Fibroblast of gingiva (primary cell): ENCODE measurements at places on chromosomes 2 and 18.

DNA sequence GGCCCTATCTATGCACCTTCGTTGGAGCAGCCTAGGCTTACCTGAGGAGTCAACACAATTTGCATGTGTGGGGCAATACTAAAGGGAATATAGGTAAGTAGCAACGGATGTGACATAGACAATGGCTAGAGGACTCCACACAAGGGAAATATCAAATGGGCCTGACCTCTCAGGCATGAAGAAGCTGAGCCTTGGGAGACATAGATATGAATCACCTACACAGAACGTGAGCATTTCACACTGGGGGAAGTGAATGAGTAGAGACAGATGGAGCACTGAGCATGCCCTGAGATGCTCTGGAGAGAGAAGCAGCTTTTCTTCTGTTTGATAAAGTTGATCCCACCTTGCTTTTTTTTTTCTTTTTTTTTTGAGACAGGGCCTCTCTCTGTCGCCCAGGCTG, 97.9 kb downstream of the ATL2 start:
- DNase-seq, result no peak

DNA sequence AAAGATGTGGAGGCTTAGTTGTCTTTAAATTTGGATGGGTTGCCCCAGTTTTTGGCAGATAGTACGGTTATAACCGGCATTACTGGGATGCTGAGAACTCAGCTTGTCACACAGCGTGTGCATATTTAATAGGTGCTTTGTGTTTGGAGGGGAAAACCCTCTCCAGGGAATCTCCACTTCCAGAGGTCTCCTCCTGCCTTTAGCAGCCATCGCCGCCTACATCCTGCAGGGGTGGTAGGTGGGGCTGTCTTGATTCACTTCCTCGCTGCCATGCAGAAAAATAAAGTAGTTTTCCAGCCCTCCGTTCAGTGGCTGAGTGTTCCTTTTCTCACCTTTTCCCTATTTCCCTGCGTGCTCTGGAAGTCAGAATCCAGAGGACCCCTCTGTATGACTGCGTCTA, 76.4 kb downstream of the ITGB1BP1 start:
- DNase-seq, result no peak

- DNase-seq, result no peak
Measured at GRCh38 chr2:33023728-33024500, 77.2 kb downstream of the LTBP1 start.

GRCh38 chr2:84278386-84278785, 180.7 kb downstream of the SUCLG1 start:
- DNase-seq, result no peak

- no peak for DNase-seq
Measured at GRCh38 chr2:164642946-164643555, 21.8 kb upstream of the GRB14 start.

GRCh38 chr2:64716569-64716968, 62.9 kb upstream of the SERTAD2 start:
- no peak for DNase-seq

DNA sequence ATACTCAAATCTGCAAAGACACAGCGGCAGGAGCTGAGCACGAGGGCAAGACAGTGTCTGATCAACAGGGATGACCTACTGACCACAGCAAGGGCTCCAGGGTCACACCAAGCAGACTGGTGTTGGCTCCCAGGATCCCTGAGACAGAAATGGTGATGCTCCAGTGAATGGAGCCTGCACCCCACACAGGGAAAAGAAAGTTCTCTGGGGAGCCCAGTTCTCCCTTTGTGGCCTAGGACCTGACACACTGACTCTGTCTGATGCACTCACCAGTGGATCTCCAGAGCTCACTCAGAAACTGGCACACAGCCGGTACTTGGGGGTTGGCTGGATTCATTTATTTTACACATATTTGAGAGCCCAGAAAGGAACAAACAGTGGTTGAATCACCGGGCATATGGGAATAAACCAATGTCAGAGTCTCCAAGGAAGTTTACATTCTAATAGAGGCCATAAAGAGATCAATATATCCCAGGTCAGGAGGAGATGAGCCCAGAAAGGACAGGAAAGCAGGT, 215.6 kb upstream of the ARL4C start:
- no peak for DNase-seq

DNA sequence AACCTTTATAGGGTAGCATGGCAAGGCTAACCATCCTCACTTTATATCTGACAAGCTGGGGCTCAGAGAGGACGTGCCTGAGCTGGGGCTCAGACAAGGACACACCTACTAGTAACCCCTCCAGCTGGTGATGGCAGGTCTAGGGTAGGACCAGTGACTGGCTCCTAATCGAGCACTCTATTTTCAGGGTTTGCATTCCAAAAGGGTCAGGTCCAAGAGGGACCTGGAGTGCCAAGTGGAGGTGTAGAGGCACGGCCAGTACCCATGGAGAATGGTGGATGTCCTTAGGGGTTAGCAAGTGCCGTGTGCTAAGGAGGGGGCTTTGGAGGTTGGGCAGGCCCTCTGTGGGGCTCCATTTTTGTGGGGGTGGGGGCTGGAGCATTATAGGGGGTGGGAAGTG, 1.2 kb upstream of the DES start:
- DNase-seq, result no peak

- DNase-seq, result no peak
Measured at GRCh38 chr2:219480004-219480403, 18.7 kb upstream of the GMPPA start.

- DNase-seq, result no peak
Measured at GRCh38 chr2:8977758-8978157, 25.7 kb downstream of the MBOAT2 start.

- DNase-seq, result no peak
Measured at GRCh38 chr18:47438001-47438400, 186.5 kb upstream of the SKOR2 start.

DNA sequence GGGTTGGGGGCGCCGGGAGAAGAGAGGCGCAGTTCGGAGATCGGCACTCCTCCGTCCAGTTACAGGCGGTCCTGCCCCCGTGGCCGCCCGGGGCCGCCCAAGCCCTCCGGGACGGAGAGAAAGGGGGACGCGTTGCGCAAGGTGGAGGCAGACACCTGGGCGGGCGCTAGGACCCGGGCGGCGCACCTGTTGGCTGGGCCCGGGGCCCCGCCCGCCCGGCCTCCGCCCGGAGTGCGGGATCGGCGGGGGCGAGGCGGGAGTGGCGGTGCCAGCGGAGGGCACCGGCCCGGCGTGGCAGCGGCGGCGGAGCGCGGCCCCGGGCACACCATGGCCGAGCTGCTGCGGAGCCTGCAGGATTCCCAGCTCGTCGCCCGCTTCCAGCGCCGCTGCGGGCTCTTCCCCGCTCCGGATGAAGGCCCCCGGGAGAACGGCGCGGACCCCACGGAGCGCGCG, at the start of gene SGPP2:
SGPP2 (plus strand) TSS at position 268 of the 453 bp plus-strand sequence; CDS start at position 328, 60 bp downstream.
- no peak for DNase-seq

DNA sequence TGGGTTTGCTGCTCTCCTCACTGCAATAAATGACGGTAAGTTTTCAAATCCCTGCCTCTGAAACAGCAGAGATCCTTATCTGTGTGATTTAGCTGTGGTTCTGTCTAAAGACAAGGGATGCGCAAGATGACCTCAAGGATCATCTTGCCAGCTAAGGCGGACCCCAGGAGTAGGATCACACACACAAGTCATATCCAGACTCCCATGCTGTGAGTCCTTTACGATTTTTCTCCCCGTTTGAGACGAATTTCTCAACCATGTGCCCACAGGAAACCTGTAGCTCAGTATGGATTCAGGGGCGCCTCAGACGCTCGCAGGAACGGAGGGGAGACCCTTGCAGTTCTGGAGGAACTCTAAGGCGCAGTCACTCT, 11.1 kb upstream of the DCTN1 start:
- DNase-seq, result no peak

DNA sequence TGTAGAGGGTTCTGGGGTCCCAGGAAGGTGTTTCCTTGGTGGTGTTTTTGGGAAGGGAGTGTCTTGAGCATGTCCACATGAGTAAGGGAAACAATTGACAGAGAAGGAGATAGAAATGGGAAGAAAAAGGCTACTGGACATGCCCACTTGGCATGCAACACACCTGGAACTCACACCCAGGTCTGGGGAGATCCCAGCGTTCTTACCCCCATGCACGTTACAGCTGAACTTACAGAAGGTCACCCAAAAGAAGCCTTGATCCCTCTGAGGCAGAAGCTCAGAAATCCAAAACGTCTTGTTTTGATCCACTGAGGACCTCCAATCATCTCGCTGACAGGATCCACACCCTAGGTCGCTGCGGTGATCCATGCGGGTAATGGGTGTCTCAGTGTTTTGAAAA, 142.0 kb downstream of the ZNF516 start:
- DNase-seq, result no peak

DNA sequence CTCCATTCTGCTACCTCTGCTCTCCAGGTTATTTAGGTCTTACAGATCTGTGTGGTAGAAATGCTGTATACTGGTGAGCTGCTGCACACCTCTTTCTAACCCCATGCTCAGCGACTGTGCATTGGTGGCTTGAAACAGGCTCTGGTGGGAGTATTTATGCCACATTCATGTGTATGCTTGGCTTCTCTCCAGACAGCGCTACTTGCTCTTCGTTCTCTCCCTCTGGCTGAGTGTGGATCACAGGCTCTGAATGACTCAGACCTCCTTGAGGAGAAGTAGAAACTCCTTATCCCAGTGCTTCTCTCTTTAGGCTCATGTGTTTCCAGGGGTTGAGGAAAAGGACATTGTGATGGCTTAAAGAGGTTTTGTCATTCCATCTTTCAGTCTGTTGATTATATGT, 54.9 kb downstream of the FHOD3 start:
- DNase-seq, result peak; percentile 76

DNA sequence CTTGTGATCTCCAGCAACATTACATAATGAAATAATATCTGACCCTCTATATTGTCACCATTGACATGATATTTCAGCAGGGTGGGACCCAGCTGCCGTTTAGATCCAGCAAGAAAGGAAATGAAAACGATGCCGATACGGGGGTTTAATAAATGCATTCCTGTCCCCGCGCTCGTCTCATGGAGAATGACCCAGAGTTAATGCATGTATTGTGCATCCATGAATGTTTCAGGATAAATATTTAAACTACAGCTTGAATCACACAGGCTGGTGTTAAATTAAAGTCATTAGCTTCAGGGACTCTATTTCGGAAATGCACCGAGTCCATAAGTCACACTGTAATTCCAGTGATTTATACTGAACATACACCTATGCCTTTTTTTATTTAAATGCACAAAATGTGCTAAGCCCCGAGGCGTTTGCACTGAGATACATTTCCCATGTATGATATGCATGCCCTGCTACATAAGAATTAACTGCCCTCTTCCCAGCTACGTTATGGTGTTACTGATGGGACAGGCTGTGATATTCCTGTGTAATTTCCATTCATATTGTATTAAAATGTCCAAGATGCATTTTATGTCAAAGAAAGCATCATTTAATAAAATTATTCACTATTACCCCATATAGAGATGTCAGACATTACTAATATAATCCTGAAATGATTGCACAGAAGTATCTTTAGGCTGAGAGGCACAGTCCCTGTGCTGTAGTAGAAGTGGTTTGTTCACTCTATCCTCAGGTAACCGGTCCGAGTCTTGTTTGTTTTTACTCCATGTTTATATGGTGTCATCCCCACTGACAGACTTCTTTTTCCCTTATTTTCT, 109.3 kb upstream of the ZNF516 start:
- DNase-seq, result no peak

DNA sequence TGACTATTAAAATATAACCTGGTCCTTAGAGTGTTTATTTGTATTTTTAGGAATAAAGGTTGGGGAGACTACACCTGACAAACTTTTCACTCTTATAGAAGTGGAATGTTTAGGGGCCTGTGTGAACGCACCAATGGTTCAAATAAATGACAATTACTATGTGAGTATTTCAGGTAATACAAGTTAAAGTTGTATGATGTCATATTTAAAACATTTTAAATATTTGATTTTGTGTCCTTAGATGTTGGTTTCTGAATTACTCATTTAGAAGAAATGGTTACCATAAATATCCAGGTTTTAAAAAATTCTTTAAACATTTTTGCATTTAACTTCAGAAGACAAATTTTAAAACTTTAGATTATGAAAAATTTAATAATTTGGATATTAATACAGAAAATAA, 11.8 kb upstream of the ANKRD12 start:
- no peak for DNase-seq

GRCh38 chr18:50472941-50473340, 86.9 kb upstream of the MAPK4 start:
- DNase-seq, result no peak

DNA sequence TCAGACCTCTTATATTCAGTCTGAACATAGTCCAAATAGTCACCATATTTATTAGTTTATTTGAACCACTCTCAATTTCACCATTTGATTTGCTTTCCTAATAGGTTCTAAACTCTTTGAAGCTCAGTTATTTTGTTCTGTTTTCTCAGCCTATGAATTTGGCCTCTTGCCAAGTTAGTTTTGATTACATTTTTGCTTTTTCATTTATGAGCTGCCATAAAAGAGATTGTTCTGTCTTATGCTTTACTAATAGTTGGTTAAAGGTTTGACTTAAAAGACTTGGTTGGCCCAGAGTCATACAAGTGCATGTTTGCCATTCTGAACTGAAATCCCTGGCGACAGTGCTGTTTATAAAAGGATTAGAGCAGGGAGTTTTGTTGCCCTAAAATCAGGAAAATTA, 85.9 kb upstream of the RANBP2 start:
- no peak for DNase-seq

DNA sequence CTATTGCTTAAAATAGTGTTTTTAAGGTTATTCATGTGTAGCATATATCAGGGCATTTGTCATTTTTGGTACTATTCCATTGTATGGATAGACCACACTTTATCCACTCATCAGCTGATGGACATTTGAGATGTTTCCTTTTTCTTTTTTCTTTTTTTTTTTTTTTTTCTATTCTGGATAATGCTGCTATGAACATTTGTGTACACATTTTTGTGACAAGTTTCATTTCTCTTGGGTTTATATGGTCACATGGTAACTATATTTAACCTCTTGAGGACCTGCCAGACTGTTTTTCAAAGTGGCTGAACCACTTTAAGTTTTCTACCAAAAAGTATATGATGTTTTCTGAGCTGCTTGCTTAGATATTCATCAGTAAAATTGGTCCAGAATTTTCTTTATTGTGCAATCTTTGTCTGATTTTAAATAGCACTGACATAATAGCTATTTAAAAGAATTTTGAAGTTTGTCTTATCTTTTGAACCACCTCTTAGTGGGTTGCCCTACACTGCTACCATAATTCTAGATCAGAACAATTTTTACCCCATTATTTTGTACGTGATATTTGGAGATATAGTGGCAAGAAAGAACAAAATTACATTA, 219.4 kb upstream of the SIX3 start:
- DNase-seq, result peak; percentile 51

GRCh38 chr2:57549642-57550102, 496.9 kb upstream of the VRK2 start:
- no peak for DNase-seq

GRCh38 chr2:141591787-141592186, 539.0 kb downstream of the LRP1B start:
- DNase-seq, result no peak

GRCh38 chr2:46411985-46412384, 67.4 kb upstream of the TMEM247 start:
- DNase-seq, result no peak
